GDM1 (cell line): ENCODE measurements at places on chromosomes 1 and 21.

- DNase-seq = no peak
These were observed 82.8 kb downstream of the DTL start for GRCh38 chr1:212118167-212118871.

DNA sequence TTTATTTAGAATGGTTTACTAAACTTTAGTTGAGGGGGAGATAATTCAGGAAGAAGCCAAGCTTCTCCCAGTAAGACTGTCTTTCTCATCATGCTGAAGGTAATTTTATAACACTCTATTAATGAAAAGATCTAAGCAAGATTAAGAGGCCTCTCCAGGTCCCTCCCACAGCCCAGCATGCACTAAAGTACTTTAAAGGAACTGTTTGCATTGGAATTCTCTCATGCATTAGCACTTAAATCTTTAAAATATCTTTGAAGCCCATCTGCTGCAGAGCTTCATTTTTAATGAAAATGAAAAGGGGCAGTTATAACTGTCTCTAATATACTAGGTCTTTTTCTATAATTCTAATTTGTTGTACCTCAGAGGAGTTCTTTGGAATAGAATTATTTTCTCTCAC, 1379.1 kb upstream of the ADGRL4 start:
- no peak for DNase-seq

DNA sequence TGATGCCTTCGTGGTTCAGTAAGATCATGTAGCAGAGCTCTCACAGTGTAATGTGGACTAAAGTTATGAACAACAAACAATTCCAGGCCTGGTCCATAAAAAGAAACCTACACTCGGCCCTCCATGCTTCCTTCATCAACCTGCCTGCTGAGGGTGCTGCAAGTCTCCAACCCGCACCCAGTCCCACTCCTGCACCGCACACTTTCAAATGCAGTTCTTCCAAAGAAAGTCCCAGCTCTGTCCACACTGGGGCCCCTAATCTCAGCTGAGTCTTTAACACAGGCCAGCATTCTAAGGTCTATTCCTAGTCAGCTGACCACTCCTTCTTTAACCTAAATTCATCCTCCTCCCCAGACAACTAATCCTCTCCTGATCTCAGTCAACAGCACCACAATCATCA, 71.5 kb upstream of the NR5A2 start:
- no peak for DNase-seq

- DNase-seq = no peak
These were observed 10.4 kb upstream of the FCMR start for GRCh38 chr1:206932177-206932576.

DNA sequence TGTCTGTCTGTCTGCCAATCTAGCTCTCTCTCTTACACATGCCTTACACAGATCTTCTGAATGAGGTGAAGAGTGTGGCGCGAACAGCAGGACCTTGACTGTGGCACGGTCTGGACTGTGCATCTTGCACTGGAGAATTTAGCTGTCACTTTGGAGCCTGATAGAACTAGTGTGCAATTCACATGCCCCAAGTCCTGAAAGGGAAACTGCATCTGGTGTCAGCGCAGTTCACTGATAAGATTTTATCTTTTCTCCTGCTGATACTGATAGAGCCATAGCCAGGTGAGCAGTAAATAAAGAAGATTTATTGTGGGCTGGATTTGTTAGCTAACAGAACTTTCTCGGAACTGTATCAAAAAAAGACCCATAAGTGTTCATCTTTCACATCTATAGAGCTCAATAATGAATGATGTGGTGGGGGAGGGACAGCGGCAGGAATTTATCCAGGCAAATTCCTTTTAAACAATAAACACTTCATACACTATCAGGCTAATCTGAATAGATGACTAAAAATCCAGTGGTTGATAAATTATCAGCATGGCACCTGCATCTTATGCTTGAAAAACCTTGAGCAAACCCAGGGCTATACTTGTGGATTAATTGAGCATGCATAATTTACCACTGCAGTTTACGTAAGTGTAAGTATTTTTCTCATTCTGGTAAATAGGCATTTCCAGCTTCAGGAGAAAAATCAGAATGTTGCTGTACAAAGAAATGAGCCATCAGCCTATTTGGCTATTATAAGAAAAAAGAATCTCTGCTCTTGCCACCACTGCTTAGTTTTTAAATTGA, 104.1 kb downstream of the NTNG1 start:
- no peak for DNase-seq

- no peak for DNase-seq
These were observed 24.9 kb downstream of the VAV3 start for GRCh38 chr1:107940017-107940577.

DNA sequence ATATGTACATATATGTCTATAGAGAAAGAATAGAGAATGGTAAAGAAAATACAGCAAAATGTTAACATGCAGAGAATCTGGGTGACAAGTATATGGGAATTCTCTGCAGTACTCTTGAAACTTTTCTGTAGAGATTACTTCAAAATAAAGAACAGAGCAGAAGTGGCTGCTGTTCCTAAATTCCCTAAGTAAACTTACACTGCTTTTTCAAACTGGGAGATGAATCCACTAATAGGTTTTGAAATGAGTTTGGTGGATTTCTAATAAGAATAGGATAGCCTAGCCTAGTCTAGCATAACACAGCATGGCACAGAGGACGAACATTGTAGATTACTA, 450 bp upstream of the CR2 start:
- DNase-seq = no peak

GRCh38 chr1:212752252-212752933, 39.2 kb downstream of the NSL1 start:
- no peak for DNase-seq

- DNase-seq = no peak
These were observed 81.7 kb upstream of the ADAM30 start for GRCh38 chr1:119978018-119978505.

DNA sequence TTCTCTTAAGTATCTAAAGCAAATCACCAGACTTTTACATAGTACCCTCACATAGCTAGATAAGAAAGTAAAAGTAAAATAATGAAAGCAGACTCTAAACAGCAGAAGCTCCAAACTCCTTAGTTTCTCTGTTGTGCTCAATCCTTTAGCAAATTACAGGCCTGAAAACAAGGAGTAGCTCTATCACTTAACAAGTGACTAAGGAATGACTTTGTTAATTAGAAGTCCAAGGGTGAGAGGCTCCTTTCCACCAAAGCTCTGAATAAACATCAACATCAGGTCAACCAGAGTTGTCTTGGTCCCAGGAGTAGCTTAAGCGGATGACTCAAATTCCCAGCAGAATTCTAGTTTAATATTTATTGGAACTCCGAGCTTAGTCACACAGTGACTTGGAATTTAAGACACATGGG, 5.9 kb downstream of the NRIP1 start:
- DNase-seq = no peak

DNA sequence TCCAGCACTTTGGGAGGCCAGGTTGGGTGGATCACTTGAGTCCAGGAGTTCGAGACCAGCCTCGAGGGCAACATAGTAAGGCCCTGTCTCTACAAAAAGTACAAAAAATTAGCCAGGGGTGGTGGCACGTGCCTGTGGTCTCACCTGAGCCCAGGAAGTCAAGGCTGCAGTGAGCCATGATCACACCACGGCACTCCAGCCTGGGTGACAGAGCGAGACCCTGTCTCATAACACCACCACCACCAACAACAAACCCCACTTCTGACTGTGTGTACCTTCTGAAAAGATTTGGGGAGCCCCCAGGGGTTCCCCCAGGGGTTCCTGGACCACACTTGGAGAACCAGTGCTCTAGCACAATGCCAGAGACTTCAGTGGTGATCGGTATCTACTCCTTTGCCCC, 29.9 kb downstream of the NUAK2 start:
- no peak for DNase-seq

GRCh38 chr1:17196496-17197185, 8.3 kb upstream of the PADI1 start:
- DNase-seq = no peak

GRCh38 chr1:226293553-226293920, 15.4 kb downstream of the LIN9 start:
- DNase-seq = no peak

DNA sequence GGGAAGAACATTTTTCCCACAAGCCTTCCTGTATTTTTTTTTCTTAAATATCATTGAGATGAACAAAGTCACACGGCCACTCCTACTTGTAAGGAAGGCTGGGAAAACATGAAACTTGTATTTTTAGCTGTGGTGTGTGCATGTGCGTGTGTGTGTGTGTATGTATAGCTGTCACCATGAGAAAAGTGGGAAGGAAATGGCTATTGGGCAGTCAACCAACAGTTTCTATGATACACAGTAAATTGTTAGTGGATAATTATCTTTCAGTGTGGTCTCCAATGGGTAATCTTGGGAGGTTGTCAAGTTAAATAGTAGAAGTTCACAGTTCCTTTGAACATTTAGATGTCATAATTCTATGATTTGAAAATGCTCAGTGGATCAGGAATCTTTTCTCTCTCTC, 132.7 kb upstream of the USP24 start:
- DNase-seq = no peak

DNA sequence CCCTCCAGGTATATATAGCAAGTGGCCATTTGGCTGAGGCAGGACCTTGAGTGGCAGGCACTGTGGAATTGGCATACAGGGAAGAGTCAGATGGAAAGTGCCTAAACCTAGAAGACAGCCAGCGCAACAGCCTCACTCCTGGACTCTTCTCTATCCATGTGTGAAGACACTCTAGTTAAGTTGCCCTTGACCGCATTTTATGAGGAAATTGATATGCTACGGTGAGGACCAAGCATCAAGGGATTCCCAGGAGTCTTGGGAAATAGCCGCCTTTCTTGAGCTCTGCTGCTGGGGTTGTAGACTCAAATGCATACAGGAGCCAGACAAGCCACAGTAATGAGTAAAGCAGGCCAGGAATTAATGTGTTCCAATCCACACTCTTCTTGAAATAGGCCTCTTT, 145.9 kb upstream of the KAZN start:
- DNase-seq = no peak

- no peak for DNase-seq
These were observed 36.1 kb upstream of the SLC25A33 start for GRCh38 chr1:9503001-9503675.

DNA sequence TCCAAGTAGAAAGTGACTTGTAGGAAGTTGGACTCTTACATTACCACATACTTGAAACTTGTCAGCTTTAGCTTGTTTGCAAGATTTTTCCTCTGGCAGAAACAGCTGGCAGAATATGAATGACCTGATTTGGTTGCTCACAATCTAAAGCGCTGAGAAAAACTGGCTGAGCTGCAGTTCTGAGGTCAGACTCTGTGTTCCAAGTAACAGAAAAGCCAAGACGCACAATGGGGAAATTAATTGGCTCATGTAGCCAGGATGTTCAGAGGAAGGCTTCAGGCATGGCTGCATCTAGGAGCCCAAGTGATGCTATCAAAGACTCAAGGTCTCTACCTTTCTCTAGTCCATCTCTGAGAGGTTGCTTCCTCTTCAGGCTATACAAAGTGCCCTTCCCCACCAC, 27.0 kb downstream of the ALPL start:
- no peak for DNase-seq

DNA sequence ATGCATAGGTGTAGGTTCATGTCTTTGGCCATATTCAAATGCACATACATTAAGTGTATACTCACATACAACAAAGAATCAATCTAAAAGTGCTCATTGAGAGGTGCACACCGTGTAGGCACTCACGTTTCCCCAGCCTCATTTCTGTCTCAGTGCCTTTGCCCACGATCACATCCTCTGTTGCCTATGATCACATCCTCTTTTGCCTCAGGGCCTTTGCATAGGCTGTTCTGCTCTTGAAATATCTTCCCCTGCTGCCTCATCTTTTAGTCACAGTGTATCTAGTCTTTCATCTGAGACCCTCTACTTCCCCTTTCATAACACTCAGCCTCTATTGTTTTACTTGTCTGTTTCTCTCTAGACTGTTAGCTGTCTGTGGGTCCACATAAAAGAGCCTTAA, 69.3 kb downstream of the FOXD2 start:
- no peak for DNase-seq

DNA sequence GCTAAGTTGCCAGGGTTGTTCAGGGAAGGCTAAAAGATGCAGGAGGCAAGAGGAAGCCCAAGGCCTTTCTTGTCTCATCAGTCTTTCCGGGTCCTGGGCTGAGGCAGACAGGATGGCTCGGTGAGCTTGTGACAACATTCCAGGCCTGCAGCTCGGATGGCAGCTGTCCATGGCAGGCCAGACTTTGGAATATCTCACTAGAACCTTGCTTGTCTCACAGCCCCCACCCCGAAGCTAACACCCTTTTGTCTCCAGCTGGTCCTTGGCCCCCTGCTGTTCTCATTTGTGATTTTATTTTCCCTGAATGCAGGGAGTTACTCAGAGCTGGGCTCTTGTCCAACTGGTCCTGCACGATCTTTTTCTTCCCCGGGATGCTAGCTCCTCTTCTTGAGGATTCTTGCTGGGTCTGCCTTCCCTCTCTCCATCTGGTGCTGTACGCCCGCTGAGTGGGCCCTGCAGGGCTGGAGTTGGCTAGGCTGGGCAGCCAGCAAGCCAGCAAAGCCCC, 477.2 kb upstream of the CAMK1G start:
- no peak for DNase-seq

- DNase-seq = no peak
These were observed 57.3 kb downstream of the SLC37A1 start for GRCh38 chr21:42570841-42571387.

- DNase-seq = no peak
These were observed 148.3 kb downstream of the ACTL8 start for GRCh38 chr1:17903386-17903785.

DNA sequence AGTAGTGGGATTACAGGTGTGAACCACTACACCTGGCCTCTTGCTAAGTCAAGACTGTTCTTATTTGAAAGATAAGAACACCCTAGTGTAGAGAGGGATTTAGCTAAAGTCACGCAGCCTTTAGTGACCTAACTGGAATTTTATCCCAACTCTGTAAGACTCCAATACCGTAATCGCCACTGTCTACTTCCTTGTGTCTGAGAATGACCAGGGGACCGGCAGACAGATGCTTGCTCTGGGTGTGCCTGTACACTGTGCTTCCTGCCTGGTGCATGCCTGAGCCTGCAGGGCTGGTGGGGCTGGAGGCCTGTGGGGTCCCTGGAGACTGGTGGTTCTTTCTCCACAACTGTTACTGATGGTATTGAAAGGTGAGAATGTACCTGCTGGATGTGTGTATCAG, 15.3 kb downstream of the MFSD2A start:
- DNase-seq = no peak

DNA sequence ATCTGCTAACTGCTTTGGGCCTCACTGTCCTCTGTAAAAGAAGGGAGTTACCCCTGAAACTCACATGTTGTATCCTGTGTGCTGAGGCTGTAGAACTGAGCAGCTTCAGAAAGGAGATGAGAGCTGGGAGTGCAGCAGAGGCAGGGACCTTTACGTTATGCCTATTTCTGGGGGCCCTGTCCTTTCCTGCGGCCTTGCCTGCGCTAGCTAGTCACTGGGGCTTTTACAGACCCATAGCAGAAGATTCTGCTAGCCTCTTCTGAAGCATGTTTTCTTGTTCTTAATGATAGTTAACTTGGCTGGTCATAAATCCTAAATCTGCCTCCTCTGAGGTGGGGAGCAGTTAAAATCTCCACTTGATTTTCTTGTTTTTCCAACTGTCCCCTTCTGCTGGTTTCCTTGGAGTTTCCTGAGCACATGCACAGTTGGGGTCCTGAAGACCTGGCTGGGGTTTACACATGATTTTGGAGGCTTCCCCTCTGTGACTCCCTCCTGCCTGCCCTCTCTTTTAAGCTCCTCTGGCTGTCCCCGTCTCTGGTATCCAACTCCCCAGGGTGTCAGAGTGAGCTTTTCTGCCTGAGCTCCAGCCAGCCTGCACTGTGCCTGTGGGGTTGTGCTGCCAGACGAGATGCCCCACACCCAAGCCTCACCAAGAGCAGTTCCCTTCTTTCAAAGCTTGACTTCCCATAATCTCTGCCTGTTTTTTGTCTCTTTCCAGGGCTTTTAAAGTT, 76.6 kb downstream of the NOS1AP start:
- no peak for DNase-seq
